ENCODE measurements at places on chromosomes 11 and 22.

DNA sequence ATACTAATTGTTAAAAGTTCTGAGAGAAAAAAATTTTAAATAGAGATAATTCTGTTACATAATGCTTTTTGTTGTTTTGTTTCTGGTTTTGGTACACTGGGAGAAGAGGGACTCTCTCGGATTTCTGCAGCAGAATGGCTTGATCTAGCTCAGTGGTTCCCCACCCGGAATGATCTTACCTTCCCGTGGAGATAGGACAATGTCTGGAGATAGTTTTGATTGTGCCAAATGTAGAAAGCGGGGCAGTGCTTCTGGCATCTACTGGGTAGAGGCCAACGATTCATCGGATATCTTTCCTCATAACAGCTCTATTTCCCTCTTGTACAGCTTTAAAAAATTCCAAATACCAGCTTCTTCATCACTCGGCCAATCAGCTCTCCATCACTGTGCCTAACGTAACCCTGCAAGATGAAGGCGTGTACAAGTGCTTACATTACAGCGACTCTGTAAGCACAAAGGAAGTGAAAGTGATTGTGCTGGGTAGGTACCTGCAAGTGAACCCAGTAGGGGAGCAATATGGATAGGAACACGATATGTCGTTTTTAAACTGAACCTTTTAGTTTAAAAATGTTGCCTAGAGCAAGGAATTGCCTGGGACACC is 13.2 kb downstream of the CRTAM start:
- no peak for DNase-seq

DNA sequence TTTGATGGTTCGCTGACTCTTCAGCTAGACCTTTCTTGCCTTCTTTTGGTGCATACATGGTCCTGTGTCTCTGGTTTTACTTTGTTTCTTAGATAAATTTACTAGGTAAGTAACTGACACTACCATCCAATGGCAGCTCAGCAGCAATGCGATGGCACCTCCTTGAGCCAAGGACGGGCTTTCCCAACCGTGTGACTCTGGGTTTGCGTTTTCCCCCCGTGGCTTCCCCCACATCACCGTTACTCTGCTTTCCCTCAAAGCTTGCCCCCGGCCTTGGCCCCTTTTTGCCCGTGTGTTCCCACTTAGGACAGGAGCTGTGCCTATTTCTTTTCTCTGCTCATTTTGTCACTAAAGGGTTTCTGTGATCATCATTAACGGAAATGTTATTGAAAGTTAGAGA is 41.5 kb downstream of the TBC1D22A start:
- no peak for DNase-seq

GRCh38 chr22:41290262-41291221 is 4.6 kb upstream of the RANGAP1 start:
- peak; percentile 72 for DNase-seq

DNA sequence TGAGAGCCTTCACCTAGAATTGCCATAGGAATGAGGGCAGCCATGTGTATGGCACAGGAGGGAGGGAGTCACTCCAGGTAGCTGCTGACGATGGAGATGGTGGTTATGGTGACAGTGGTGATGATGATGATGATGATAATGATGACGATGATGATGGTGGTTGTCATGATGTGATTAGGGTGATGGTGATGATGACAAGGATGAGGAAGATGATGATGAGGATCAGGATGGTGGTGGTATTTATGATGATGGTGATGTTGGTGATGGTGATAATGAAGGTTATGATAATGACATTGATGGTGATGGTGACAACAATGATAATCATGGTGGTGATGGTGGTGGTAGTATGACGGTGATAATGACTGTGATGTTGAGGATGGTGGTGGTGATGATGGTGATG is 1130.5 kb downstream of the BRD1 start:
- DNase-seq: no peak

- DNase-seq: no peak
Measured at GRCh38 chr22:50016308-50016987, 3.9 kb upstream of the IL17REL start.

DNA sequence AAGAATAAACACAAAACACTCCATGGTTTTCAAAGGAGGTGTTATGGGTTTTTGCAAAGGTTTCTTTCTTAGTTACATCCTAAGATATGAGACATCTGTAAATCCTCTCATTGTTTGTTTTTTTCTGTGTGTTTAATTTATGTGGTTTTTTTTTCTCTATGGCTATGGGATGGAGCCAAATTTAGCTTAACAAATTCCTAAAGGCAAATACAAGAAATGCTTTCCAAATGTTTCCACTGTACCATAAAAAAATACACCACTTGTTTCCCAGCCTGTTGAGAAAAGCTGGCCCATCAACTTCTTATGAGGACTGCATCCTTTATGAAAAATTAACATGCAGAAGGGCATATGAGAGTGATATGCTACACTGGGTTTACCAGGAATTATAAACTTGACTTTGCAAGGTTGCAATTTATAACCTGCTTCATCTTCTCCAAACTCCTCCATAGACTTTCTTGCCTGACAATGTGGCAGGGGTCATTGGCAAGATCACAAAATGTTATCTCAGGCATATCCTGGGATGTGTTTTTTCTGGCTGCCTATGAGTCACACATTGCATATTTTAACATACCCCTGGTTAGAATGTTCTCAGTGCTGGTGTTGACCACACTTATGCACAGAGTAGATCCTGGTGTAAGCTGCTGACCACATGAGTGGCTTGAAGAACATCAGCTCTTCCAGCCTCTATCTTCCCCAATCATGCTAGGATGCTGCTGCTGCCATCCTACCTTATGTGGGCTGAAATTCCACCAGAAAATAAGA is 137.6 kb upstream of the TTC12 start:
- no peak for DNase-seq

GRCh38 chr11:71358122-71358728 is 90.0 kb downstream of the DHCR7 start:
- DNase-seq: no peak

DNA sequence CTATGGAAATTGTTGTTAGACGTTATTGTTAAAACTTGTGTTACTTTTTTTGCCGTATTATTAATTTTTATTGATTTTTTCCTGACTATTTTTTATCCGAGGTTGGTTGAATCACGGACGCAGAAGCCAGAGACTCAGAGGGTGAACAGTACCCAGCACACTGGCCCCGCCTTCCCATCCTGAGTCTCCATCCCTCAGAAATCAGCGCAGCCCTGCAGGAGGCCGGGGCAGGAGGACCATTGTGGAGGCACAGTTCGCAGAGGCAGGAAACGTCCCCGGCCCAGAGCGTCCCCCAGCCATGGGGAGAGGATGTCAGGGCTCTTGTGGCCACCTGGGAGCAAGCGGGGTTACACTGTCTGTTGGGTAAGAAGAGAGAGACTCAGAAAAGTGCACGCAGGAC is 843.0 kb downstream of the BRD1 start:
- no peak for DNase-seq

DNA sequence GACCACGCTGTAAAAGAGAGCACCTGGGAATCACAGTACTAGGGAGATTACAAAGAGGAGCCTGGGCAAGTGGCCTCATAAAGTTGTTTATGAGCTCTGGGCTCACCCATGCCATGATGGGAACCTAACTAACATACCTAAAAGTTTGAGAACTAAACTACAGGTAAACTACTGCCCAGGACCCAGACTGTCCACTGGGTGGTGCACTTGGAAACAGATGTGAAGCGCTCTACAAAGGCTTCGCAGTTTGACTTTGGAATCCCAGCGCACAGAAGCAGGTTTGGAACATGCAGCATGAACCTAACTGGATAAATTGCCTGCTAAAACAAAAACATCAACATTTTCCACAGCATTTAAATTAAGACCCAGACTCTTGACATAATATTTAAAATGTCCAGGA is 418.6 kb downstream of the FAM181B start:
- DNase-seq: no peak

GRCh38 chr11:48005136-48005535 is 24.8 kb downstream of the PTPRJ start:
- DNase-seq: no peak

GRCh38 chr11:21877151-21877550 is 315.7 kb upstream of the ANO5 start:
- no peak for DNase-seq

- DNase-seq: peak; percentile 60
Measured at GRCh38 chr11:27392278-27393114, 29.5 kb upstream of the CCDC34 start.

GRCh38 chr11:104009744-104010143 is 26.7 kb upstream of the DDI1 start:
- DNase-seq: no peak

- DNase-seq: no peak
Measured at GRCh38 chr11:1459764-1460395, 26.7 kb downstream of the MOB2 start.

DNA sequence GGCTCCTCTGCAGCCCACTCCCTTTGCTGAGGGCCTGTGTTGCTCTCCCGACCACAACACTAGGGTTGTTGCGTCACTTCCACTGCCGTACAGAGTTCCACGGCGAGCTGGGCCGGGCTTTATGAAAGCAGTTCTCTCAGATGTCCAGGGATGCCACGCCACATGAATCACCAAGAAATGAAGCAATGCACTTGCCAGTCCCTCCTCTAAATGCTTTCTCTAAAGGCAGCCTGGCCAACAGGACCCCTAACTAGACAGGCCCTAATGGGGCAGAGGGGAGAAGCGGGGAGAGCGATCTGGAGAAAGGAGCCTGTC is 188.7 kb downstream of the CTTN start:
- no peak for DNase-seq

- DNase-seq: no peak
Measured at GRCh38 chr11:67317888-67318555, 14.7 kb downstream of the SSH3 start.

- no peak for DNase-seq
Measured at GRCh38 chr11:117172724-117173421, 5.7 kb upstream of the SIDT2 start.

GRCh38 chr22:42691440-42691839 is 29.2 kb downstream of the A4GALT start:
- no peak for DNase-seq

GRCh38 chr11:2578929-2579270 is 120.9 kb downstream of the KCNQ1OT1 start:
- DNase-seq: no peak

DNA sequence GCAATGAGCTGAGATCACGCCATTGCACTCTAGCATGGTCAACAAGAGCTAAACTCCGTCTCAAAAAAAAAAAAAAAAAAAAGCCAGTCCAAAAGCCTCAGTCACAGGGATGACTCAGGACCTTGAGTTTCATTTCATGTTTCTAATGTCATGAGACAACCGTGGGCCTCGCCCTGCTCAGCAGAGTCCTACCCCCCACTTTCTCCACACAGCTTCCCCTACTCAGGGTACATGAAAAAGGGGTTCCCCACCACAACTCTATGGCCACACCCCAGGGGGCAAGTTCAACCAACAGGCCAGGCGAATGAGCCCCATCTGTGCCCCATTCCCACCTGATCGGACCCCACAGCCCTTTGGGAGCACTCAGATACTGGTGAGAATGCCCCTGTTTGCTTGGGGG is 24.3 kb upstream of the ADA2 start:
- no peak for DNase-seq

DNA sequence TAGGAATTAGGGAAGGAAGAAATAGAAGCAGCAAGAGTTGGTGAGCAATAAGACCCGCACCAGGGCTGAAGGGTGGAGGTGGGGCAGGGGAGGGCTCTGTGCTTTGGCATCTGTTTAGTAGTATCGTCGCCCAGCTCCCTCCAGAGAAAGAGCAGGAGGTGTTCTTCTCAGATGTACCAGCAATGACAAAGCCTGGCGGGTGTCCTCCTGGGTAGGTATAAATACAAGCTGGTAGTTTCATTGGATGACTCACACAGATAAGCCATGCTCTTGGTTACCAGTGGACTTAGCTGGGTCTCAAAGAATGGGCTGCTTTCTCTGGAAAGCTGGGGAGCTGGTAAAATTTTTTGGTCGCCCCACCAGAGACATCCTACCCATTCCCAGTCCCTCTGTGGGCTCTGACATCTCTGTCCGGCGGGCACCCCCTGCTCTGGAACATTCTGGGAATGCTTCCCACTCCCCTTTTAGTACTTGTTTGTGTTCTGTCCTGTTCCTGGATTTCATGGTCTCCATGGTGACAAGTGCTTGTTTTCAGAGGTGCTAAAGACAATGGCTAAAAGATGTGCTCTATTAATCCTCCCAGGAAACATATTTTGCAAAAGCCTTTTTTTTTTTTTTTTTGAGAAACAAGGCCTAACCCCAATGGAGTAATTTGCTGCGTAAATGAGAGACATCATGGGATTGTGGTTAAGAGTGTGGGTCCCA is 15.4 kb upstream of the TUBA8 start:
- no peak for DNase-seq

DNA sequence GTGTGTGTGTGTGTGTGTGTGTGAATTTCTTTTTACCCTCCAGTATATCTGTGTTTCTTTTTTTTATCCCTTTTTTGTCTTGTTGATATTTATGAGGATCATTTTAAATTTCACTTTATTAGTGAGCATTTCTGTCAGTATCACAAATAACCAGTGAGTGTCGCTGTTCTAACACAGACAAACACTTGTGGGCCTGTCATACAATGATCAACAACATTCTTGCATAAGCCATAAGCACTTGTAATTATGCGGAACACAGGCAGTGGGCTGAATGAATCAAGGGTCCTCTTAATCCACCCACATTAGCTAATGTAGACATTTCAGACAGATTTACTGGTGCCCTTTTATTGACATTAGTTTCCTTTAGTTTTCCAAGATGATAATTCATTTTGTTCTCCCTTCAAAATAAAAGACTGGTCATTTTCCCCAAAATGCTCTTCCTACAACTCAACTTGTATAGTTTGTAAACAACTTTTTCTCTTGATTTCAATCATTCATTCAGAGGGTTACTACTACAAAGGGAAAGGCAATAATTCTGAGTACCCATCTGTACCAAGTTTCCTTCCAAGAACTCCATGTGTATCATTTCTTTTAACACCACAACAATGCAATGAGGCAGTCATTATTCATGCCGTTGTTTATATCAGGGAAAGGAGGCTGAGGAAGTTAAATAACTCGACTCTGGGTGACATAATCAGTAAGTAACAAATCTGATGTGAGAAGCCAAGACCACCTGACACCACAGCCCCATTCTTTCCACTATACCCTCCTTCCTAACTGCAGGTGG is 34.5 kb upstream of the ANO3 start:
- DNase-seq: peak; percentile 39

DNA sequence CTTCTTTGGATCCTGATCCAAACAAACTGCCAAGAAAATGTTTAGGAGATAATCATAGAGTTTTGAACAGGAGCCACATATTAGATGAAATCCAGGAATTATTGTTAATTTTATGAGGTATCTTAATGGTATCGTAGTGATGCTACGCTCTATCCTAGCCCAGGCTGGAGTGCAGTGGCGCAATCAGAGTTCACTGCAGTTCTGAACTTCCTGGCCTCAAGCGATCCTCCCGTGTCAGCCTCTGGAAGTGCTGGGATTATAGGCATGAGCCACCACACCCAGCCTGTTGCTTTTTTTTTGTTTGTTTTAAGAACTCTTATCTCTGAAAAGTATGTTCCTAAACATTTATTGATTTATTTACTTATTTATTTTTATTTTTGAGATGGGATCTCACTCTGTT is 2.4 kb downstream of the GSTT4 start:
- no peak for DNase-seq

Measured in AG04450 (cell line).